Neural crest cell (in vitro differentiated cells): ENCODE measurements at places on chromosomes 2 and 18. TPM values are rescaled to one million over a fixed set of nuclear protein-coding genes. Genes with fewer than 3 reads are reported as not detected.
A peak's percentile ranks its signal among the peaks of the same experiment; 100 is the strongest.

- peaks cover 6% of the 10 kb centered on the region for H3K4me1 ChIP-seq
- H3K36me3 ChIP-seq = no peaks in the 10 kb centered on the region
- no peak overlapping the region for H3K27ac ChIP-seq
- DNase-seq = no peak
These were observed 41.1 kb downstream of the ACOXL start for GRCh38 chr2:110773401-110773921.

GRCh38 chr2:134120406-134120732, 133.5 kb upstream of the MGAT5 start:
- H3K4me1 ChIP-seq = peaks cover 26% of the 10 kb centered on the region
- peaks cover 23% of the 10 kb centered on the region for H3K27me3 ChIP-seq
- H3K27ac ChIP-seq = no peak overlapping the region
- H3K4me3 ChIP-seq = no peak overlapping the region
- no peaks in the 10 kb centered on the region for H3K36me3 ChIP-seq

DNA sequence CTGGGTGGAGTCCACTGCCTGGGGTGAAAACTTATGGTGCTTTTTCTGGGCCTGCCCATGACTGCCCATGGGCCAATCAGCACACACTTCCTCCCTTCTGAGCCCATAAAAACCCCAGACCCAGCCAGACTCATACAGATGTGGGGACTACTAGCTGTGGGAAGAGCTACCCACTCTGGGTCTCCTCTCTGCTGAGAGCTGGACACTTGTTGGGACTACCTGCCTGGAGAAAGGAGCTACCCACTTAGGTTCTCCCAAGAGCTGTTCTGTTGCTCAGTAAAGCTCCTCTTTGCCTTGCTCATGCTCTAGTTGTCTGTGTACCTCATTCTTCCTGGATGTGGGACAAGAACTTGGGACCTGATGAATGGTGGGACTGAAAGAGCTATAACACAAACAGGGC, 119.6 kb upstream of the SLC38A11 start:
- no peak for DNase-seq
- peaks cover 8% of the 10 kb centered on the region for H3K4me1 ChIP-seq
- no peak overlapping the region for H3K4me3 ChIP-seq

DNA sequence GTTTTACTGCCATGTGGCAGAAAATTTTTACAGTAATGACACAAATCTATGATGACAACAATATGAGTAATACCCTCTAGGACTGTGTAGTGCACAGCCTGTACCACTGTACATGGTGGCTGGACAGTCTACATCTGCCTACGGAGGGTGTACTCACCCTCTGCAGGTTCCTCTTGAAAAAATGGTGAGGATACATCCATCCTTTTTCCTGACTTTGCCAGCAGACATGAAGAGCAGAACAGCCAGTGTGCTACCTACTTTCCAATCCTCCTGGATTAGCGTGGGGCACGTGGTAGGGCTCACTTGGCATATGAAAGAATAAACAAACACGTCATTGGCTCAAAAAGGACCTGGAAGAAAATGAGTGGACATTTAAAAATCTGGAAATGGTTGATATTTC, 62.6 kb downstream of the TRPM8 start:
- H3K27ac ChIP-seq = no peak overlapping the region
- H3K4me3 ChIP-seq = no peak overlapping the region
- H3K27me3 ChIP-seq = no peaks in the 10 kb centered on the region
- no peaks in the 10 kb centered on the region for H3K36me3 ChIP-seq
- peaks cover 17% of the 10 kb centered on the region for H3K4me1 ChIP-seq
- no peak for DNase-seq

DNA sequence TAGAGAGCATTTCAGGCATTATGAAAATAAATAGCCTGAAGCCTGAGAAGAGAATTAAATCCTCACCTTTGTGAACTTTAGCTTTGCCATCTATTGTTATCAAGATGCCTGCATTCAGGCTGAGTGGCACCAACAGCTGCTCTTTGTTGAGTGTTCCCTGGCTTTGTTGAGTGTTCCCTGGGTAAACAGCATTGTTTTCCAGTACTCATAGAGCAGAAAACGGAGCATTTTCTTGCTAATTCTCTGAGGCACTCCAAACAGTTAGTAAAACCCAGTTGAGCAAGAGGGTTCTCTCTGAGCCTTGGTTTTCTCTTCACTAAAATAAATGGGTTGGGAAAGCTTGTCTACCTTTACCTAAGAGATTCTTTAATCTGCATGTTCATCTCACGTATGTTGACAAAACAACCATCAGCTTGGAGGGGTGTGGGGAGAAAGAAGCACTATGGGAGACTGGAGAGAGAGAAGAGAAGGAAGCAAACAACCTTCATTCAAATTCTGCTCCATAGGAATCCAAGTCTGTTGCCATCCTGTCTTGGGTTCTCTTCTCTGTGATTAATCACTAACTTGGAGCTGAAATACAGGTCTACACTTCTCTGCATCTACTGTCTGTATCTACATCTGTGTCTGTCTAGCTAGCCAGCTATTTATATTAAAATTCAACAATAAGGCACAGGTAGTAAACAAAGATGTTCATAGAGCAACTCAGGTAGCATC, 567.0 kb upstream of the SOX11 start:
- no peaks in the 10 kb centered on the region for H3K27me3 ChIP-seq
- DNase-seq = no peak
- H3K4me1 ChIP-seq = peaks cover 10% of the 10 kb centered on the region
- no peaks in the 10 kb centered on the region for H3K36me3 ChIP-seq
- peak overlapping the region; percentile 14 for H3K4me3 ChIP-seq

GRCh38 chr18:38611036-38611964, 1045.7 kb upstream of the CELF4 start:
- no peak overlapping the region for H3K27ac ChIP-seq
- H3K36me3 ChIP-seq = no peaks in the 10 kb centered on the region
- H3K4me1 ChIP-seq = no peaks in the 10 kb centered on the region
- DNase-seq = no peak
- no peak overlapping the region for H3K4me3 ChIP-seq
- H3K27me3 ChIP-seq = no peaks in the 10 kb centered on the region

DNA sequence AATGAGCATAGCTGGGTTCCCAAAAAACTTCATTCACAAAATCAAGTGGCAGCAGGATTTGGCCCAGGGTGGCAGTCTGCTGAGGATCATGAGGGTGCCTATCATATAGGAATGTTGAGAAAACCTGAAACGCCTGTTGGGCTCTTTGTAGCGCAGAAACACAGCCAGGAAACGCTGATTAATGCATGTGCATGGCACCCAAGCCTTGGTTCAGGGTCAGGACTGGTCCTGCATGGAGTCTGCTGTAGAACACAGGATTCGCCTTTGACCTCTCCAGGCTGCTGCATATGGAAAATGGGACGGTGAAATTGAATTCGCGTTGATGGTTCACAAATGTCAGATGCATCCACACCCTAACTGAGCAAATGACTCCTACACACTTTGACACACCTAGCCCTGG, 227.9 kb upstream of the COPS8 start:
- no peaks in the 10 kb centered on the region for H3K36me3 ChIP-seq
- H3K4me3 ChIP-seq = peak overlapping the region; percentile 27
- H3K4me1 ChIP-seq = peaks cover 57% of the 10 kb centered on the region
- H3K27me3 ChIP-seq = peaks cover 13% of the 10 kb centered on the region
- H3K27ac ChIP-seq = no peak overlapping the region

GRCh38 chr2:180705122-180705521, 275.3 kb upstream of the UBE2E3 start:
- no peaks in the 10 kb centered on the region for H3K4me1 ChIP-seq
- no peaks in the 10 kb centered on the region for H3K27me3 ChIP-seq
- H3K36me3 ChIP-seq = no peaks in the 10 kb centered on the region
- H3K27ac ChIP-seq = no peak overlapping the region

DNA sequence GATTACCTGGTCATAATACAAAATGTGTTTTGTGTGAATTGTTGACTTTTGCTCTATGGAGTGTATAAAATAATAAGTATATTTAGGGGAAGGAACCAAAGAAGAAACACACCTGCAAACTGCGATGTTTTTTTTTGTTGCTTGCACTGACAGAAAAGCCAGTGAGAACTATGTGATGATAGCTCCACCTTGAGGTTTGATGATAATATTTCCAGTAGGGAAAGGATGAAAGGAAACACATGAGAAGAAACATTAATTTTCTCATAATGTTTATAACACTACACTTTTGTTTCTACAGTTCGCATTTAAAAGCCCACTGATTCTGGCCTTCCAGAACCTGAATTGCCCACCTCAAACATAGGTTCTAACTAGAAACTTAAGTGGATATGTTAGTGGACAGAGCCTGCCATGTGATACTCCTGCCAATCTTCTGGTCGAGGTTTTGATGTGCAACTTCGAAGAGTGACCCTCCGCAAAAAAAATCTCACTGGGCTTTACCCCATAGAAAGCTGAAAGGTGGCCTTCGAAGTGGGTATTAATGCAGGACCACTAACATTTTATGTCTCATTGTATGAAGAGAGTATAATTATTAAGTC, 476.4 kb upstream of the SPHKAP start:
- no peaks in the 10 kb centered on the region for H3K36me3 ChIP-seq
- no peaks in the 10 kb centered on the region for H3K27me3 ChIP-seq
- H3K4me1 ChIP-seq = no peaks in the 10 kb centered on the region

DNA sequence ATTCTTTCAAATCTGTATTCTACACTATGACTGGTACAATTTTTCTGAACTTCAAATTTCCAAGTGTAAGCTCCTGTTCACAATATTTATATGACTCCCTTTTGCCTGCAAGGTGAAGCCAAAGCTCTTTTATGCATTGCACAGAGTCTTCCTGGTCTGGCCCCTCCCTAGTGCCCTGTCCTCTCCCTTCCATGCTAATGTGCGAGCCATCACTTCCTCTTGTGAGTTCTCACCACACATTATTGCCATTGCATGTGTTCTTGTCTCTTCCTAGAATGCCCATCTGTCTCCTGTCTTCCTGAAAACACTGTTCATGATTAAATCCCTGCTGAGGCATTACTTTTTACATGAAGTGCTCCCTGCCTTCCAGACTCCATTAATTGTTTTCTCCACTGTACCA, 169.9 kb downstream of the MC4R start:
- peaks cover 10% of the 10 kb centered on the region for H3K27me3 ChIP-seq
- DNase-seq = no peak
- no peaks in the 10 kb centered on the region for H3K36me3 ChIP-seq
- no peak overlapping the region for H3K27ac ChIP-seq
- H3K4me1 ChIP-seq = no peaks in the 10 kb centered on the region
- H3K4me3 ChIP-seq = no peak overlapping the region

DNA sequence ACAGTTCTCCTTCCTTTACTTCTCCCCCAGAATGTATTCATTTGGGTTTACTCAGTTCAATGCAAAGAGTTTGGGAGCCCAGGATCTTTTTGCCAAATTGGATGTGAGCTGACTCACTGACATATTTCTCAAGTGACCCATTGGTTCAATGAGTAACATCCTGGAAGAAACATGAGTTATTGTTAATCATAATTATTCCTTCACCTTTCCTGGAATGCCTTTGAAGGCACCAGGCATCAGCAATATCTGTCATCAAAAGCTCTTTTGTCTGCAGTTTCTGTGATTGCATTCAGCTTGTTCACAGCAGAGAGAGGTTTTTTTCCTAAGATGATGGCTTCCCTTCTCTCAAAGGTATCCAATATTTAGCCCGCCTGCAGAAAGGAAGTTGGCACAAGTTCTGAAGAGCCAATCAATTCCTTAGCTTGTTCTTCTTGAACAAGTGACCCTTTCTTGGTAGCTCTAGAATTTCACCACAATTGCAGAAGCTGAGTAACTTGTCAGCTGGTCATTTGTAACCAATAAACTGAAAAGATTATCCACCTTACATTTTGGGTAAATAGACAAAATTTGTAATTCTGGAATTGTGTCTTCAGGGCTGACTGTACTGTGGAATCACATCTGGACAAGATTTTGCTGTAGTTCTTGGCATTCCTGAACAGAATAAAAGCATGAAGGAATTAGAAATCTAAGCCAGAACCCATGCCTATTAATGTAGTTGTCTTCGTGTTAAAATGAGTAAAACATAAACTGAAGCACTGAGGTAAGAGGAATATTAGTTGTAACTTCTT, 72.2 kb upstream of the TMEM17 start:
- no peak overlapping the region for H3K4me3 ChIP-seq
- H3K27me3 ChIP-seq = no peaks in the 10 kb centered on the region
- no peaks in the 10 kb centered on the region for H3K36me3 ChIP-seq
- peaks cover 28% of the 10 kb centered on the region for H3K4me1 ChIP-seq
- peak overlapping the region; percentile 79 for H3K27ac ChIP-seq
- no peak for DNase-seq

- peak overlapping the region; percentile 57 for H3K4me3 ChIP-seq
- peaks cover 48% of the 10 kb centered on the region for H3K27me3 ChIP-seq
- no peaks in the 10 kb centered on the region for H3K36me3 ChIP-seq
- H3K4me1 ChIP-seq = peaks cover 9% of the 10 kb centered on the region
- peak; percentile 54 for DNase-seq
These were observed 1.7 kb downstream of the ERFE start for GRCh38 chr2:238160206-238161129.

DNA sequence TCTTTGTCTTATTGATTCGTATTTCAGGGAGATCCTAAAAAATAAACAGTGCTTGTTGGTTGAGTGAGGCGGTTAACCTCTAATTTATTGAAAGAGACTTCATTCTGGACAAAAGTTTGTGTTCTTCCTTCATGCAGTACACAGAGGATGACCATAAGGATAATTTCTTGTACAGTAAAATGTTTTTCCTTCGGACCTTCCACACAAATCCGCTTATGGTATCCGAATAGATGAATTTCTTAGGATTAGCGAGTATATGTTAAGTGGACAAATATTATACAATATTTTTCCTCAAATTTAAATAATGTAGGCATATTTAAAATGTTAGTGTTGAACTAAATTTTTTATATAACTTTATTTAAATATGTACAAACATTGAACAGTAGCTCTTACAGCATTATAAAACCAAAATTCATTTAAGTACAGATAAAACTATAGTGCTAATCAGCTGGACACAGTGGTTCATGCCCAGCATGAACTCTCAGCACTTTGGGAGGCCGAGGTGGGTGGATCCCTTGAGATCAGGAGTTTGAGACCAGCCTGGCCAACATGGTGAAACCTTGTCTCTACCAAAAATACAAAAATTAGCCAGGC, 84.4 kb downstream of the LPIN1 start:
- H3K4me1 ChIP-seq = peaks cover 31% of the 10 kb centered on the region
- peak overlapping the region; percentile 94 for H3K27ac ChIP-seq
- no peaks in the 10 kb centered on the region for H3K36me3 ChIP-seq
- no peaks in the 10 kb centered on the region for H3K27me3 ChIP-seq
- peak overlapping the region; percentile 56 for H3K4me3 ChIP-seq

- H3K4me3 ChIP-seq = no peak overlapping the region
- no peaks in the 10 kb centered on the region for H3K36me3 ChIP-seq
- no peaks in the 10 kb centered on the region for H3K4me1 ChIP-seq
- no peak for DNase-seq
These were observed 21.6 kb upstream of the GYPC start for GRCh38 chr2:126634273-126634861.

Gene FAM228A
- total RNA-seq = 0.39 and 0.51 TPM in 2 replicates

Gene TCF23
- total RNA-seq = not detected in 2 replicates

Gene SH3RF3
- total RNA-seq = 0.70 and 0.84 TPM in 2 replicates

Gene TFCP2L1
- not detected in 2 replicates for total RNA-seq

Gene MYOM1
- total RNA-seq = 0.89 and 1.4 TPM in 2 replicates

Gene WDR35
- 19.0 and 19.4 TPM in 2 replicates for total RNA-seq
